ENCODE measurements at places on chromosomes 2 and 18. TPM values are rescaled to one million over a fixed set of nuclear protein-coding genes. Genes with fewer than 3 reads are reported as not detected.

CXCR1 gene
- 0.13 TPM for total RNA-seq

SPP2 gene
- total RNA-seq, result not detected

ANKRD30B gene
- total RNA-seq, result 0.40 TPM

TRPM8 gene
- total RNA-seq, result not detected

MROH2A gene
- 20.4 TPM for total RNA-seq

KLHL30 gene
- total RNA-seq, result 0.67 TPM

DSG2 gene
- total RNA-seq, result 51.6 TPM

KLHL29 gene
- total RNA-seq, result 2.7 TPM

LRATD1 gene
- 11.4 TPM for total RNA-seq

MYOM1 gene
- 2.3 TPM for total RNA-seq

LBX2 gene
- not detected for total RNA-seq

EVX2 gene
- not detected for total RNA-seq

IL1B gene
- total RNA-seq, result 1.3 TPM

DCC gene
- total RNA-seq, result not detected

GRCh38 chr18:72922895-72923294 is 55.1 kb upstream of the NETO1 start:
- no peaks in the 10 kb centered on the region for H3K4me1 ChIP-seq
- H3K27ac ChIP-seq, result no peak overlapping the region
- no peaks in the 10 kb centered on the region for H3K27me3 ChIP-seq
- H3K4me3 ChIP-seq, result no peak overlapping the region
- no peak for DNase-seq

DNA sequence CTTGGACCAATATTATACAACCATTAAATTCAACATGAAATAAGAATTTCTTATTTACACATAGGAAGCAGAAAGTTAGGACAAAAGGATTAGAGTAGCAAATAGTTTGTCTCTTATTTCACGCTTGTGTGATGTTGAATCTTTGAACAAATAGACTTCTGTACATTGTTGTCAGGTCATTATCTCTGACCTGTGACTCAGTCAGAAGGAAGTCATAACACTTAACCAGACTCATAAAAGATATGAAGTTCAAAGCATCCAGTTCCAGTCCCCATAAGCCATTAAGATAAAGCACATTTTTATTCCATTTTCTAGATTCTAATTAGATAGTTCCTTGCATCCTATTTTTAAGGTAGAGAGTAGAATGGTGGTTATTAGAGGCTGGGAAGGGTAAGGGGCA is 130.8 kb downstream of the UPP2 start:
- H3K4me3 ChIP-seq, result no peak overlapping the region
- no peak overlapping the region for H3K27ac ChIP-seq
- no peaks in the 10 kb centered on the region for H3K4me1 ChIP-seq
- no peaks in the 10 kb centered on the region for H3K27me3 ChIP-seq
- no peaks in the 10 kb centered on the region for H3K36me3 ChIP-seq
- no peak for DNase-seq

DNA sequence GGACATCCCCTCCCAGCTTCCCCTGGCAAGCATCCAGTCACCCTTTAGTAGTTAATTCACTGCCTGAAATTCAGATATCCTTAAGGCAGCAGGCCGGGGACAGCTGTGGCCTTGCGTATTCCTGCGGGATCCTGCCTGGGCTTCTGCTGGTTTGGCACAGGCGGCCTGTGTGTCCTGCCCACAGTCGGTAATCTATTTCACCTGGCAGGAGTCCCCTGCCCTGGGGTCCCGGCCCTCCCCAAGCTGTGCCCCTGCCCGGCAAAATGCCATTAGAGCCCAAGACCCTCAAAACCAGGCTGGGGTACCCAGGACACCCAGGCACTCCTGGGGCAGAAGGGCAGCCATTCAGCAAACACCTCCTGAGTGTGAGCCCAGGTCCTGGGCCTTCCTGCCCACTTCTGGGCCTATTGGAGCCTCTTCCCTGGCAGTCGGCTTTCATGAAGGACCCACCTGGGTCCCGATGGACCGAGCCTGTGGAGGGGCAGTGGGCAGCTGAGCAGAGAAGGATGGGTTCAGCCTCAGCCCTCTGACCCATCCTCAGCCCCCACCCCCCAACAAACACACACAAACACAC is 11.6 kb downstream of the CROCC2 start:
- no peaks in the 10 kb centered on the region for H3K36me3 ChIP-seq
- H3K4me1 ChIP-seq, result peaks cover 48% of the 10 kb centered on the region
- peak; percentile 0 for DNase-seq
- no peaks in the 10 kb centered on the region for H3K27me3 ChIP-seq

DNA sequence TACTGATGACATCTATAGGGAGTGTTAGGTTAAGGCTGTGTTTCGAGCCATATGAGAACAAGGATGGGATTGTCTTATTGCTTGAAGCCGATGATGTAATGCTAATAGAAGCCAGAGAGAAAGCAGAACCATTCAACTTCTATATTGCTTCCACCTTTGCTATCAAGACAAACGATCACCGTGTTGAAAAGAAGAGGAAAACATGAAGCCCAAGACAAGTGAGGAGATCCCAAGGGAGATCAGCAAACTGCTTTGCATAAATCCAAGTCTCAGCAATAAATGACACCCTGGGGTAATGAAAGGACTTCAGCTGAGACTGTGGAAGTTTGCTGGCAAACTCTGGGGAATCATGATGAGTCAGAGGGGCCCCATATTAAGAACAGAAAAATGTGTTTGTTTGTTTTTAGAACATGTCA is 206.2 kb downstream of the NCKAP5 start:
- no peak for DNase-seq
- H3K36me3 ChIP-seq, result no peaks in the 10 kb centered on the region
- H3K27me3 ChIP-seq, result no peaks in the 10 kb centered on the region
- H3K27ac ChIP-seq, result no peak overlapping the region
- H3K4me1 ChIP-seq, result no peaks in the 10 kb centered on the region

GRCh38 chr2:46786228-46786627 is 129.4 kb downstream of the MCFD2 start:
- H3K27ac ChIP-seq, result no peak overlapping the region
- no peak for DNase-seq
- no peaks in the 10 kb centered on the region for H3K27me3 ChIP-seq
- no peak overlapping the region for H3K4me3 ChIP-seq
- peaks cover 4% of the 10 kb centered on the region for H3K4me1 ChIP-seq
- H3K36me3 ChIP-seq, result no peaks in the 10 kb centered on the region

DNA sequence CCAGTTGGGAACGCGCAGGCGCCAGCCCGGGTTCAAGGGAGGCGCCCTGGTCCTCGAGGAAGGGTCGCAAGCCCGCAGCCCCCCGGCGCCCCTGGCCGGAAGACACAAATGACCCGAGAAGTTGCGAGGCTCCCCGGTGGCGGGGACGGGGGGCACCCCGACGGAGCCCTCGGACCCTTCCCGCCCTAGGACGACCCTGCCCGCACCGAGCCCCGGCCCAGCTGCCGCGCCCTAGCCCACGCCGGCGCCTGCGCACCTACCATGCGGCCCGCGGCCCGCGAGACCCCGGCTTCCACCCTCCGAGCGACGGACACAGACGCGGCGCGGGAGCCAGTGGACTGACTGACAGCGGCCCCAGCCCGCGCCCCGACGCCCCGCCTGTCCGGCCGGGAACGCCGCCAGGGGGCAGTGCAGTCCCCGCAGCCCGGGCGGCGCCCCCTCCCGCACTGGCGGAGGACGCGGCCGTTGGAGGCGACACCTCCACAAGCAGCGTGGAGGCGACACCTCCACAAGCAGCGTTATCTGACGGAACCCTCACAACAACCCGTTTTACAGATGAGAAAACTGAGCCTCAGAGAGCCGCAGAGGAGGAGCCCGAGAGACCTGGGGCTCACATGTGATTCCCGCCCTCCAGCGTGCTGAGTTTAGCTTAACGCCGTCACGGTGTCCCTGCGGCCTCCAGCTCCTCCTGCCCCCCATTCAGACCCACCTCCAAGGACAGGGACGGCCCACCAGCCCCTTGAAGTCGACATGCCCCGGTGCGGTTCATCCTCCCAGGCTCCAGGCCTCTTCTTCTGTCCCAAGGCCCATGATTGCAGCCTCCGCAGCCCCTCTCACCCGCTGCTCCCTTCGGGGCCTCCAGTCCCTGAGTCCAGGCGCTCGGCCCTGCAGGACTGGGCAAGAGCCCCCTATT is at the start of gene NMUR1:
Gene NMUR1 (minus strand): TSS at position 347 of the 913 bp plus-strand sequence. CDS start 84 bp downstream, at position 263.
- no peaks in the 10 kb centered on the region for H3K4me1 ChIP-seq
- no peak within 1 kb of the TSS for H3K4me3 ChIP-seq
- H3K36me3 ChIP-seq, result no peaks in the 10 kb centered on the region
- H3K27me3 ChIP-seq, result no peaks in the 10 kb centered on the region

DNA sequence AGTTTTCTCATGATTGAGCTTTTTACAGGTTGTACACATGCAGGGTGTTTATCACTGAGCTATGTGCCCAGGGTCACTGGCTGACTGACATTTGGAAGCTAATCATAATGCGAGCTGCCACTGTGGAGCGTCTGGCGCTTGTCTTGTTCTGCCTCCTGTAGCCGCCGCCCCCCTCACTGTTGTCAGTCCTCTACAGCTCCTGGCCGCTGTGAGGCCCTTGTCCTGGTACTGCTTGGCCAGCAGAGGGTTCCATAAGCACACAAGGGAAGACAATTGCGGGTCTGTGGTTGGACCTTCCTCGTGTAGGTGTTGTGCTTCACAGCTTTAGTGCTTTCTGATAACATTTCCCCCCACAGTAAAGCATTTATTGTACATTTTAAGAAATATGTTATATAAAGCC is 105.6 kb upstream of the LDLRAD4 start:
- no peak overlapping the region for H3K27ac ChIP-seq
- DNase-seq, result peak; percentile 65
- H3K27me3 ChIP-seq, result no peaks in the 10 kb centered on the region
- H3K4me1 ChIP-seq, result no peaks in the 10 kb centered on the region

- no peak overlapping the region for H3K27ac ChIP-seq
- no peak overlapping the region for H3K4me3 ChIP-seq
- H3K27me3 ChIP-seq, result no peaks in the 10 kb centered on the region
- no peaks in the 10 kb centered on the region for H3K36me3 ChIP-seq
Measured at GRCh38 chr2:114259389-114259788, 183.1 kb upstream of the DPP10 start.

GRCh38 chr18:78812067-78812466 is 167.6 kb upstream of the SALL3 start:
- H3K27ac ChIP-seq, result no peak overlapping the region
- H3K4me1 ChIP-seq, result no peaks in the 10 kb centered on the region
- DNase-seq, result no peak
- no peaks in the 10 kb centered on the region for H3K27me3 ChIP-seq
- H3K4me3 ChIP-seq, result no peak overlapping the region

- peaks cover 4% of the 10 kb centered on the region for H3K36me3 ChIP-seq
- no peak overlapping the region for H3K27ac ChIP-seq
- no peaks in the 10 kb centered on the region for H3K4me1 ChIP-seq
- H3K27me3 ChIP-seq, result no peaks in the 10 kb centered on the region
- no peak overlapping the region for H3K4me3 ChIP-seq
- no peak for DNase-seq
Measured at GRCh38 chr18:47120428-47120827, 29.9 kb downstream of the HDHD2 start.

DNA sequence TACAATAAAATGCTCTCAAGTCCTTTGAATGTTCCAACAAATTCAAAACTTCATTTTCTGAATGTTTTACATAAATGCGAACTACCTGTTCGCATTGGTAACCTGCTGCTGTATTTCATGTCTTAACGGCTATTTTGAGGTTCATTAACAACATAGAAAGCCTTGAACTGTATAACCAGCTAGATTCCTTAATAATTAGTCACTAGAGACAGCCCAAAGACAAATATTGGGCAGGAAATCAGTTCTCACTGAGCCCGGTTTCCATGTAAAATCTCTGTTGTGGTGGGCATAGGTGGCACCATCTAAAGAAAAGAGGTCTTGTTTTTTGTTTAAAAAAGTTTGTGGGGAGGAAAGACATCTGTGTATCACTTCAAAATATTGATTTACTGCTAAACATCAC is 29.2 kb downstream of the PDIA6 start:
- H3K36me3 ChIP-seq, result peaks cover 79% of the 10 kb centered on the region
- H3K27me3 ChIP-seq, result no peaks in the 10 kb centered on the region
- H3K4me1 ChIP-seq, result peaks cover 20% of the 10 kb centered on the region
- no peak overlapping the region for H3K27ac ChIP-seq
- no peak overlapping the region for H3K4me3 ChIP-seq

DNA sequence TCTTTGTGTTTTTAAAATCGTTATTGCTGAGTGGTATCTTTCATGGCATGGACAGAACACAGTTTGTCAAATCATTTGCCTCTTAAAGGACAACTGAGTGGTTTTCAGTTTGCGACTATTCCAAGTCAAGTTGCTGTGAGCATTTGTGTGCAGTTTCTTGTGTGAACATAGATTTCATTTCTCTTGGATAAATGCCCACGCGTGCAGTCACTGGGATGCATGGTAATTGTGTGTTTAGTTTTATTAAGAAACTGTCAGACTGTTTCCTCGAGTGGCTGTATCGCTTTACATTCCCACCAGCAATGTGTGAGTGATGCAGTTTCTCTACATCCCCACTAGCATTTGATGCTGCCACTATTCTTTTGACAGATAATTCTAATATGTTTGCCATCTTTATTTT is 154.0 kb upstream of the ARL4C start:
- H3K27me3 ChIP-seq, result no peaks in the 10 kb centered on the region
- H3K36me3 ChIP-seq, result no peaks in the 10 kb centered on the region
- no peaks in the 10 kb centered on the region for H3K4me1 ChIP-seq
- H3K27ac ChIP-seq, result no peak overlapping the region

- H3K4me3 ChIP-seq, result no peak overlapping the region
- H3K36me3 ChIP-seq, result no peaks in the 10 kb centered on the region
- no peak overlapping the region for H3K27ac ChIP-seq
- H3K4me1 ChIP-seq, result no peaks in the 10 kb centered on the region
Measured at GRCh38 chr2:121860758-121861227, 105.3 kb downstream of the TSN start.

DNA sequence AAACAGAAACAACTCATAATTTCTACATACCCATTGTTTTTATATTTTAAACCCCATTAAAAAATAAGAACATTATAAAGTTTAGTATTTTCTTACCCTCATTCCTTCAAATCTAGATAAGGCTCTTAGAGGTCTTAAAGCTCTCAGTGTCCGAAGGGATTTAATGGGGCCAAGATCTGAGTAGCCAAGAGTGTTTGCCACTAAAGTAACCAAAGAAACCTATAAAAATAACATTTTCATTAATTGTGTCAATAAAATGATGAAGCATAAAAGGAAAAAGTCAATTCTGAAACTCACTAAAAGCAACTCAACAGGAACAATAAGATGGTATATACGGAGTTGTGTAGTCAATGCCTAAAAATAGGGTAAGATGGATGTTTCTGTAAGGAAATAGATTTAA is 105.4 kb upstream of the SCN1A start:
- no peak overlapping the region for H3K27ac ChIP-seq
- no peaks in the 10 kb centered on the region for H3K27me3 ChIP-seq

Measured in thyroid gland (tissue), 4 donors.